ENCODE measurements at places on chromosomes 2 and 18. TPM values are rescaled to one million over a fixed set of nuclear protein-coding genes. Genes with fewer than 3 reads are reported as not detected.

Gene DOK6
- 0.57 TPM for total RNA-seq

Gene RND3
- total RNA-seq = 67.3 TPM

Gene MZT2A
- total RNA-seq = 101 TPM

DNA sequence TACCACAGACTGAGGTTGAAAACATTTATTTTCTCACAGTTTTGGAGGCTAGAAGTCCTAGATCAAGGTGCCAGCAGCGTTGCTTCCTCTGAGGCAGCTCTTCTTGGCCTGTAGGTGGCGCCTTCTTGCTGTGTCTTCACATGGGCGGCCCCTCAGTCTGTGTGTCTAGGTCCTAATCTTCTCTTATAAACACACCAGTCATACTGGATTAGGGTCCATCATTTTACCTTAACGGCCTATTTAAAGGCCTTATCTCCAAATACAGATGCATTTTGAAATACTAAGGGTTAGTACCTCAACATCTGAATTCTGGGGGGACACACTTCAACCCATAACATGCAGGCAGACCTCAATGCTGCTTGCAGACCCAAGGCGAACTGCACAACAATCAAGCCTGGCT is 4.4 kb upstream of the RMC1 start:
- no peaks in the 10 kb centered on the region for H3K36me3 ChIP-seq
- H3K27ac ChIP-seq = no peak overlapping the region
- H3K27me3 ChIP-seq = no peaks in the 10 kb centered on the region
- H3K4me3 ChIP-seq = no peak overlapping the region
- H3K4me1 ChIP-seq = peaks cover 38% of the 10 kb centered on the region
- DNase-seq = peak; percentile 13

- no peaks in the 10 kb centered on the region for H3K27me3 ChIP-seq
- no peak for DNase-seq
- H3K4me1 ChIP-seq = no peaks in the 10 kb centered on the region
- H3K36me3 ChIP-seq = no peaks in the 10 kb centered on the region
- H3K4me3 ChIP-seq = no peak overlapping the region
- H3K27ac ChIP-seq = no peak overlapping the region
These were observed 181.8 kb upstream of the ARL4C start for GRCh38 chr2:234678711-234679110.

- H3K36me3 ChIP-seq = no peaks in the 10 kb centered on the region
- no peak for DNase-seq
- peak overlapping the region; percentile 66 for H3K4me3 ChIP-seq
- peaks cover 10% of the 10 kb centered on the region for H3K4me1 ChIP-seq
- peak overlapping the region; percentile 95 for H3K27ac ChIP-seq
- no peaks in the 10 kb centered on the region for H3K27me3 ChIP-seq
These were observed 852 bp downstream of the POLI start for GRCh38 chr18:54269893-54270844.

- DNase-seq = no peak
- no peaks in the 10 kb centered on the region for H3K36me3 ChIP-seq
- no peaks in the 10 kb centered on the region for H3K27me3 ChIP-seq
These were observed 423.4 kb downstream of the ZEB2 start for GRCh38 chr2:144096531-144096930.

GRCh38 chr2:208579678-208580077 is 173.1 kb downstream of the PTH2R start:
- DNase-seq = no peak
- no peaks in the 10 kb centered on the region for H3K4me1 ChIP-seq
- H3K27me3 ChIP-seq = no peaks in the 10 kb centered on the region

DNA sequence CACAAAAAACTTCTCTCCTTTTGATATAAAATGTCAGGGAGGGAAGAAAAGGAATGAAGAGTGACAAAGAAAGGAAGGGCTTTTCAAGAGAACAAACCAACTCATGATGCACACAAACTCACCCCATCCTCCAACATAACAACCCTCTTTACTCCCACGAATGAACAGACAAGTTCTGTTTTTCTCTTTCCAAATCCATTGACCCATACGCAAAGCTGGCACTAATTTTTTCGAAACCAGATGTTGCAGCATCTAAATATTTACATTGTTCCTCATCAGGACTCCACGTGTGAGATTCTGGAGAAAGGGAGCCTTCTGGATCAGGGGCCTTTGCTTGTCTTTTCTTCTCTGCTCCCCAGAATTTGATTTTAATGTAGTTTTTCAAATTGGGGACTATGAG is 143.3 kb upstream of the BCL2L11 start:
- H3K27me3 ChIP-seq = no peaks in the 10 kb centered on the region
- H3K4me3 ChIP-seq = no peak overlapping the region
- no peak overlapping the region for H3K27ac ChIP-seq

GRCh38 chr18:58565021-58565420 is 63.9 kb downstream of the ALPK2 start:
- H3K4me3 ChIP-seq = no peak overlapping the region
- no peak overlapping the region for H3K27ac ChIP-seq
- no peak for DNase-seq

DNA sequence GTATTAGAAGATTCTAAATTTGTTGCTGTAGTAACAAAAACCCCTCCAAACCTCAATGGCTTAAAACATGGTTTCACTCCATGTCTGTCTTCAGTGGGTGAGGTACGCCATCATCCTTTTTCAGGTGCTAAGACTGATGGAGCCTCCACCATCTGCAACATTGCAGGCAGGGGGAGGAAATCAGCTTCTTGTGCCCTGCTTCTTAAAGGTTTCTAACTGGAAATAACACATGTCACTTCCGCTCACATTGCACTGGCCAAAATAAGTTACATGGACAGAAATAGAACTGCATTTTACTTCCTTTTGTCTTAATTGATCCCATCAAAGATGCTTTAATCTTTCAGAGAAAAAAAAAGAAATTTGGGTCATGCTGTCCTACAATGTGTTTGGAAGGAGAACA is 94.1 kb downstream of the GALNT3 start:
- no peaks in the 10 kb centered on the region for H3K4me1 ChIP-seq
- no peaks in the 10 kb centered on the region for H3K27me3 ChIP-seq

- H3K27ac ChIP-seq = peak overlapping the region; percentile 88
- DNase-seq = no peak
- peaks cover 20% of the 10 kb centered on the region for H3K4me1 ChIP-seq
- no peaks in the 10 kb centered on the region for H3K36me3 ChIP-seq
- H3K4me3 ChIP-seq = no peak overlapping the region
- no peaks in the 10 kb centered on the region for H3K27me3 ChIP-seq
These were observed 58.0 kb upstream of the PEX13 start for GRCh38 chr2:60959501-60959900.

GRCh38 chr2:207352978-207353671 is 176.6 kb upstream of the CREB1 start:
- no peak for DNase-seq
- H3K27ac ChIP-seq = no peak overlapping the region
- no peaks in the 10 kb centered on the region for H3K36me3 ChIP-seq
- H3K4me1 ChIP-seq = no peaks in the 10 kb centered on the region
- H3K4me3 ChIP-seq = no peak overlapping the region
- no peaks in the 10 kb centered on the region for H3K27me3 ChIP-seq

DNA sequence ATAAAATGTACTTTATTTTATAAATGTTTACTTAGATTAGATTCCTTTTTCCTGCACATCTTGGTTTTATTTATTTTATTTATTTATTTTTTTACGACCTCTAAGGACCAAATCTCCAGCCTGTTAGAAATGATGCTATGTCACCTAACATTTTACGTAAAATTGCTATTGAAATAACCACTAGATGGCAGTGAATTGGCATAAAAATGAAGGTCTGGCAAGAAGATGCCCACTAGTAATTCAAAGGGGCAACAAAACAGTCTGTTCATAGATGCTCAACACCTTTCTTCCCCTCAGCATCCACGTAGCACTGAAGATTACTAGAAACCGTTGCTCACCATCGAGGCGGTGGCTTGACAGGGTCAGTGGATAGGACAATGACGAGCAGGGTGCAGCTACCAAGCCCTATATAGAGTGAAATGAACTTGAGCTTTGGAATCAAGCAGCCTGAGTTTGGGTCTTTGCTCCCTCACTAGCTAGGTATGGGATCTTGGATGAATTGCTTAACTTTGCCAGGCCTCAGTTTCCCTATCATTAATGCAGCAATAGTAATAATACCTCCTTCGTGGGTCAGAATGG is 128.7 kb upstream of the L3MBTL4 start:
- no peaks in the 10 kb centered on the region for H3K27me3 ChIP-seq
- DNase-seq = no peak
- no peak overlapping the region for H3K4me3 ChIP-seq

DNA sequence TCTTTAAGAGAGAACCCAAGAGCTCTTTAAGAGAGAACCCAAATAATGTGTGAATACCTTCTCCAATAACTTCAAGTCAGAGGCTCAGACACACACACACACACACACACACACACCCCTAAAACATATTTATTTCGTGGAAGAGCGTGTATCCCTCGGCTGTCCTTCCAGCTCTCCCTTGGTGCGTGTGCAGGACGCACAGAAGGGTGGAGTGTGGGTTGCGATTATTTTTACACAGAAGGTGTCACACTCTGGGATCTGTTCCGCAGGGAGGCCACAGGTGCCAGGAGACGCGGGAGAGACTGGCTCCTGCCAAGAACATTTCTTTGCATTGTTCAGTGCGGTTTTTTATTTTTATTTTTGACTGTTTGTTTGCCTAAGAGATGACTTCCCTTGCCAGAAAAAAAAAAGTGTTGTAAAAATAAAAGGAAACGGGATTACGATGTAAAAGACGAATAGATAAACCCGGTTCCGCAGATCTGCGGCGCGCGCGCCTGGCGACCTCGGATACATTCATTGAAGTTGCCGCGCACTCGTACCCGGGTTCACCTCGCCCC is 47.3 kb upstream of the ATP6V1B1 start:
- H3K4me3 ChIP-seq = peak overlapping the region; percentile 41
- H3K27ac ChIP-seq = no peak overlapping the region
- DNase-seq = no peak
- peaks cover 29% of the 10 kb centered on the region for H3K4me1 ChIP-seq
- H3K36me3 ChIP-seq = no peaks in the 10 kb centered on the region

- no peak for DNase-seq
- no peak overlapping the region for H3K27ac ChIP-seq
- H3K4me1 ChIP-seq = peaks cover 3% of the 10 kb centered on the region
These were observed 179.6 kb upstream of the SP5 start for GRCh38 chr2:170535552-170535951.

DNA sequence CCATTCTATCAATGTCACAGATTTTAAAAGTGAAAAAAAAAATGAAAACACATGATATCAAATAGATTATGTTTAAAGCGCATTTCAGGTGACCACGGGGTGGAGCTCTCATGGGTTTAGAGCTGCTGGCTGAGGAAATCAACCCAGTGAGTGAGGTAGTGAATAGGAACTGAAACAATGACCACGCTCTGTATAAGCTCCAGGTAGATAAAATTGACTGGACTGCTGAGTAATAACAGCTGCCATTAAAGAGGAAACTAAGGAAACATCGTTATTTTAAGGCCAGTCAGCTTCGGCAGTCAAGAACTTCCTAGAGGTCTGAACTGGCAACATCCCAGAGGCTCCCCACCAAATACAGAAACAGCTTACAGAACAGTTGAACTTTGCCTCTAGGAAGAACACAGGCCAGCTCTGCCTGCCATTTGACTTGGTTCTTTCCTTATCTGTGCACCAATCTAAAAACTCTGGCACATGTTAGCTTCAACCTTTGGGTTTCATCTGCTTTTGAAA is 185.9 kb downstream of the PDE1A start:
- H3K27me3 ChIP-seq = no peaks in the 10 kb centered on the region
- H3K36me3 ChIP-seq = no peaks in the 10 kb centered on the region
- H3K27ac ChIP-seq = no peak overlapping the region
- no peak overlapping the region for H3K4me3 ChIP-seq
- no peaks in the 10 kb centered on the region for H3K4me1 ChIP-seq
- DNase-seq = no peak

DNA sequence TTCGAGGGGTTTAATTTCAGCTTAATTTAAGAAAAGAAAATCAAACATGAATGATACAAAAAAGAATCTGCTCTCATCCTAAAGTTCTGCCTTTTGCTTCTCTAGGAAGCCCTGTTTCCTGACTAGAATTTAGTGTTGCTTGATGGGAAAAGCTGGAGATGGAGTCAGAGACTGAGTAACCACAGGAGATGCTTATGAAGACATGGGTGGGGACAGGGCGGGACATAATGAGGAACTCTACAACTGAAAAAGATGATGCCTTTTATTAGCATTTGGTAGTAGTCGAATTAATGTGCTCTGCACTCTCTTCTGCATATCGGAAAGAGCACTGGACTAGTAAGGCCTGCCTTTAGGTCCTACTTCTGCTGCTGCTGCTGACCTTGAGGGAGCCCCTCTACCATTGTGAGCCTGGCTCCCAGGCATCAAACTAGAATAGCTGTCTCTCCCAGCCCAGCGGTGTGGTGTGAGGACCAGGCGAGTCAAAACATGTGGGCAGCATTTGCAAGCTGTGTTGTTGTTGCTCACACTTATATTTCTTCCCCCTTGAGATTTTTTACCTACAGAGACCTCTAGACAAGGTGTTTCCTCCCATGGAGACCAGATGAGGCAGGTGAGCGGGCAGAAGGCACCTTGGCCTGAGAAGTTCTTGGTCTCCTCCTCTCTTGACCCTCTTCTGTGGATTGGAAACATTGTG is 61.5 kb downstream of the INPP4A start:
- H3K36me3 ChIP-seq = no peaks in the 10 kb centered on the region
- no peaks in the 10 kb centered on the region for H3K27me3 ChIP-seq
- H3K4me1 ChIP-seq = peaks cover 63% of the 10 kb centered on the region
- no peak overlapping the region for H3K4me3 ChIP-seq

DNA sequence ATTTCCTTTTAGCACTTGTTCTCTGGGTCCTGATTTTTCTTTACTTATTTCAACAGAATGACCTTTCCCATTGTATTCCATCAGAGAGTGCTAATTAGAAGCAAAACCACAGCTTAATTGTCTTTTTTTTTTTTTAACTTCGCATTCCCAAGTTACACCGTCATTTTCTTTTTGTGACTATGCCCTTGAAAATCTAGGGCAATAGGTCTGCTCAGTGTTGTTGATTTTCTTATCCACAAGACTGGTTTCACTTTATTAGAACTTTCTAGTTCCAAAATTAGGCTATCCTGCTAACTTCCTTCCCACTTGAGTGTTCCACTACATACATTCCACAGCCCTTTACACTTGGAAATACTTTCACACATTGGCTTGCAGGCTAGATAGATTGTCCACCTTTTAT is 18.7 kb upstream of the ADAM17 start:
- no peak for DNase-seq
- no peak overlapping the region for H3K4me3 ChIP-seq
- no peaks in the 10 kb centered on the region for H3K27me3 ChIP-seq
- H3K36me3 ChIP-seq = no peaks in the 10 kb centered on the region
- H3K4me1 ChIP-seq = no peaks in the 10 kb centered on the region
